ENCODE measurements at places on chromosomes 3 and 15.

DNA sequence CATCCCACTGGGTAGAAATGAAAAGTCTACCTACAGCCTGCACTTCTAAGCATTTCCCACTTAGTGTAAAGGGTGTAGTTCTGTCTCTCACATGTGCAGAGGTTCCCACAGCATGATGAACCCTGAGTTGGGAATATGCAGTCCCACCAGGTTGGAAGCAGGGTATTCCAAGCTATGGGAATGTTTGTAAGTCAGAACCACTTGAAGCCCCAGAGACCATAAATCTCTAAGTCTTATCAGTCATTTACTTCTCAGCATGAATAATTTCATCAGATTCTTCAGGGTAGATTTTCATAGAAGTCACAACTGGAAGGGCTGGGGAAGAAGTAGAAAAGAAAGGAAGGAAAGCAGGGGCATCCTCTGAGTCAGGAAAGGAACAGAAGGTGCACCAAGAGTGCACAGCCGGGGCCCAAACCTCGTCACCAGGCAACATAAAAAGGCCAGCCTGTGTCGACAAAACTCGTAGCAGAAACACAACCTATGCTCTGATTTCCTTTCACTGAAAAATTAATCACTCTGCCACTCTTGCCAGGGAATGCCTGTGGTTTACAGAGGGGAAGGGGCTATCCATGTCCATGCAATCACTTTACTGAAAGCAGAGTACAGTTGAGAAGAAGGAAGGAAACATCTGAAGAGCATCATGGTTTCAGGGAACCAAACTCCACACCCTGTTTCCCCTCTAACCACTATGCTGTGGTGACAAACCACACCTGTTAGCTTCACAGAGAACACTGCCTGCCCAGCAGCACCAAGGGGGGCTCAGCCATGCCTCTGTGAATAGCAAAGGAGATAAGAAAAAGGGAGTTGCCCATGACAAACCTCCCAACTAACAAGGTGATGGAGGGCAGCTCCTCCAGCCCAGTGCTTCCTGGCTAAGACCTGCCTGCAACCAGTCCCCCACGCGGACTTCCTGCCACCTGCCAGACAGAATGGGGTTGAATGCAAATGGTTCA lies 40.5 kb downstream of the SH3BP5 start:
- no peak for DNase-seq

DNA sequence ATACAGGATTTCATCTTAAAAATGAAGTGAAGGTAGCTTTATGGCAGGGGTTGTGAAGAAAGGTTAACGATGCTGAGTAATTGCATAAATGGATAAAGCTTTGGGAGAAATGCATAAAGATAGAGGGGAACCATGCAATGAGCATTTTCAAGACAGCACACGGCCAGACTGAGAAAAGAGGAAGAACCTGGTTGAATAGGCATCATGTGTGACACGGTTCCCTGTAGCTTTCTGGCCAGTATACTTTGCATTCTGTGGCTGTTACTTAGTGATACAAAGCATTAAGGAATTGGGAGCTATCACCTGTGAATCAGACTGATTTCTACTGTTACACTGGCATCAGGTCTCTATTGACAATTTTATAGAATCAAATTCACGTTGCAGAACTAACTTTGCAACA lies 33.3 kb downstream of the NR2C2 start:
- DNase-seq = no peak

- DNase-seq = no peak
Measured at GRCh38 chr3:14174483-14174882, 3.9 kb downstream of the XPC start.

- DNase-seq = no peak
Measured at GRCh38 chr3:194251461-194251860, 99.7 kb downstream of the CPN2 start.

DNA sequence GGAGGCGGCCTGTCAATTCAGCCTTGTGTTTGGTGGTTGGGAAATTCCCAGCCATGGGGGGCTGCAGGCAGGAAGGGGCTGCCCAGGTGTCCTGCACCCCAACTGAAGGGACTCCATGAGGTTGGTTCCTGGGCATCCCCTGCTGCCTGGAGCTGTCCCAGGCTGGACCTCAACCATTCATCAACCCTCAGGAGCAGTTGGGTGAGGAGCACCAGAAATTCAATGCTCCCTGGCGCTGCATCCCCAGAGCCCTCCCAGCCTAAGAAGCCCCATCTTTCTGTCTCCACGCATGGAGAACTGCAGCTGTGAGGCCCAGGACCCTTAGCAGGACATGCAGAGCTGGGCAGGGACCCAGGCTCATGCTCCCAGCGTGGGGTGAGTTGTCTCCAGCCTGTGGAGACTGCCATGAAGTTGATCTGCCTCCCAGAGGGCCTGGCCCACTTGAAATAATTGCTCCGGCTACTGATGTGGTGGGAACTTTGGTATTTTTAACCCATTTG lies 8.0 kb upstream of the SEMA3B start:
- no peak for DNase-seq

GRCh38 chr15:90912770-90913075 lies 9.6 kb downstream of the MAN2A2 start:
- no peak for DNase-seq

DNA sequence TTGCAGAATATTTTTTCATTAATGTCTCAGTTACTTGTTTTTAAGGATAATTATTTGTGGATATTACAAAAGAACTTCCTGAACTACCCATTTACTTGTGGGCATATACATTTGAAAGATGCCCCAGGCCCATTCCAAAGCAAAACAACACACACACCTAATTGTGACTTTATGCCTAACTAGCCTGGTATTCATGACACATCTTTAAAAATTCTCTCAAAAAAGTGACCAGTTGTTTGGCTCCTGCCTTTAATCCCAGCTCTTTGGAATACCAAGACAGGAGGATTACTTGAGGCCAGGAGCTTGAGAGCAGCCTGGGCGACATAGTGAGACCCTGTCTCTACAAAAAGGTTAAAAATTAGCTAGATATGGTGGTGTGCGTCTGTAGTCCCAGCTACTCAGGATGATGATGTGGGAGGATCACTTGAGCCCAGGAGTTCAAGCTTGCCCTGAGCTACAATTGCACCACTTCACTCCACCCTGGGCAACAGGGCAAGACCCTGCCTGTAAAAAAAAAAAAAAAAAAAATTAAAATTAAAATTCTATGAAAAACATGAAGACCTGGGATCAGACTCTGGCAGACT lies 51.7 kb upstream of the SLC4A7 start:
- no peak for DNase-seq

- DNase-seq = no peak
Measured at GRCh38 chr15:67585681-67586080, 43.2 kb downstream of the MAP2K5 start.

- no peak for DNase-seq
Measured at GRCh38 chr15:83582381-83582780, 71.5 kb upstream of the ADAMTSL3 start.

GRCh38 chr15:94443186-94443585 lies 211.8 kb downstream of the MCTP2 start:
- DNase-seq = no peak

- no peak for DNase-seq
Measured at GRCh38 chr15:70149667-70150404, 52.1 kb upstream of the TLE3 start.

GRCh38 chr15:88627463-88627862 lies 6.3 kb downstream of the AEN start:
- no peak for DNase-seq

- no peak for DNase-seq
Measured at GRCh38 chr3:18510947-18511346, 85.8 kb upstream of the SATB1 start.

- no peak for DNase-seq
Measured at GRCh38 chr15:62550106-62550505, 385.0 kb upstream of the C2CD4B start.

- no peak for DNase-seq
Measured at GRCh38 chr3:83632526-83632925, 1326.3 kb upstream of the CADM2 start.

GRCh38 chr3:164927728-164928127 lies 150.6 kb downstream of the SI start:
- no peak for DNase-seq

- no peak for DNase-seq
Measured at GRCh38 chr15:71800190-71800589, 10.2 kb upstream of the NR2E3 start.

- DNase-seq = no peak
Measured at GRCh38 chr3:22928216-22929110, 274.7 kb upstream of the UBE2E2 start.

DNA sequence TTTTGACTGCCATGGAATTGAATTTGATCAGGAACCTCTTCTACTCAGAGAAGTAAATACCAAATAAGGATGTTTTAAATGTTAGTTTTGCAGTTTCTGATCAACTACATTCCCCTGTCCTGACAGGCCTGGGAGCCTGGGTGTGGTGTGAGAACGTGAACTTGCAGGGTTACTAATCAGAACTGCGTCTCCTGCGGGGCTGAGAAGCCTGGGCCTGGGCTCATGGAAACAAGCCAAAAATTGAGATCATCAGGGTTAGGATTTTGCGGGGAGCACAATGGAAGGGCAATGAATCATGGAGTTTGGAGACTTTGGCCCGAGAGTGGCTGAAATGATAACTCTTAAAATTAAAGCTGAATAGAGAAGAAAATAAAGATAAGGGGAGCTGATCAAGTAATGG lies 47.8 kb upstream of the C3orf70 start:
- DNase-seq = no peak

DNA sequence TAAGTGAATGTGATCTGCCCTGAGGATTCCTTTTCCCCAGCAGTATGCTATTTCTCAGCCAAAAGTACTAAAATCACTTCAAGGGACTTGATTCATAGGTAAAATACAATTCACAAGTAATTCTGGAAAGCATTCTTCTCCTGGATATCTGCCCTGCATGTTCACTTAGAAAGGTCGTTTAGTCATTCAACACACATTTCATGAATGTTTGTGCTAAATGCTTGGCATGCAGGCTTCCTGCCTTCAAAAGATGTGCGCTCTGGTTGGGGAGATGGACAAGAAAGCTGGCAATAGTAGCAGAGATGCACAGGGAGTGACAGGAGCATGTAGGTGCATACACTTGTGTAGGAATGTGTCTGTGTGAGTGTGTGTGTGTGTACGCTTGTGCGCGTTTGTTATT lies 360.7 kb downstream of the PTPRG start:
- no peak for DNase-seq

DNA sequence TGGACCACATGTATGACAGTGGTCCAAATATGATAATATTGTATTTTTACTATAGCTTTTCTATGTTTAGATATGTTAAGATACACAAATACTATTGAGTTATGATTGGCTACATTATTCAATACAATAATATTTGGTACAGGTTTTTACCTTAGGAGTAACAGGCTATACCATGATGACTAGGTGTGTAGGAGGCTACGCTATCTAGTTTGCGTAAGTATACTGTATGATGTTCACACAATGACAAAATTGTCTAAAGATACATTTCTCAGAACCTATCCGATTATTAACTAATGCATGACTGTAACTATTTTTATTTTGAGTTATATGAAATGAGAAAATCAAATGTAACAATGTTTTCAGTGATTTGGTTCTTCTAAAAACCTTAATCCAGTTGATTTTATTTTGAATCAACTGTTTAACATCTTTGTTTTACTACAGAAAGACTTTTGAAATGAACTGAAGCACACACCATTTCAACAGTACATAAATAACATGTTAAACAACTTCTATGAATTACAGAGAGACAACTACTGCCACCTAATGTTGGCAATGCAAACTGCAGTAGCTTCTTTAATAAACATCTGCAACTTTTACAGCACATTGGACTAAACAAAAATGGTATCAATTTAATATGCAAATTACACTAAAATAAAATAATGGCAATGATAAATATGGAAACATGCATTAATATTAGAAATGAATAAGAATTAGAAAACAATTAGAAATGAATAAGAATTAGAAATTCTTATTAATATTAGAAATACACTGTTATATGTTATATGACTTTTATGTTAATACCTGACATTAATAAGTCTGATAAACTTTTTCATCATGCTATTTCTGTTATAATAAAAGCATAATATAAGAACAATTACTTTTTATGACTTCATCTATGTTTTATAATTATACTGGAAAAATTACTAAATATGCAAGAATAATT lies 255.7 kb downstream of the MBNL1 start:
- no peak for DNase-seq

- no peak for DNase-seq
Measured at GRCh38 chr15:65204931-65205660, 6.2 kb downstream of the CILP start.

DNA sequence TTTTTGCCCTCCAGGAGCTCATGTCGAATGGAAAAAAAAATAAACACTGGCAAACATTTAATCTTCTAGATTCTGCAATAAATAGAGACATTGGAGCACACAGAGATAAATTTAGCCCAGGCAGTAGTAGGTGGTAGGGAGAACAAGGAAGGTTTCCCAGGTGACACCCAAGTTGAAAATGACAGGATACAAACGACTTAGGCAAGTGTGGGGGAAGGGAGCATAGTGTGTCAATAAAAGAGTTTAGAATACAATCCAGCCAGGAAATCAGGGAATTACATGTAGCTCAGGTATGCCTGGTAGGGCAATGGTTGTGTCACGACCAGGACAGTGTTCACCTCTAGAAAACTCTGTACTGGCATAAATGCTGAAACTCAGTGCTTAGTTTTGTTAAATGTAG lies 364.6 kb upstream of the AGTR1 start:
- DNase-seq = no peak

GRCh38 chr3:21357241-21357640 lies 393.8 kb downstream of the ZNF385D start:
- DNase-seq = no peak

- DNase-seq = no peak
Measured at GRCh38 chr3:121665488-121665887, 4.8 kb upstream of the HCLS1 start.

GRCh38 chr3:146128939-146129338 lies 32.0 kb downstream of the PLOD2 start:
- no peak for DNase-seq

DNA sequence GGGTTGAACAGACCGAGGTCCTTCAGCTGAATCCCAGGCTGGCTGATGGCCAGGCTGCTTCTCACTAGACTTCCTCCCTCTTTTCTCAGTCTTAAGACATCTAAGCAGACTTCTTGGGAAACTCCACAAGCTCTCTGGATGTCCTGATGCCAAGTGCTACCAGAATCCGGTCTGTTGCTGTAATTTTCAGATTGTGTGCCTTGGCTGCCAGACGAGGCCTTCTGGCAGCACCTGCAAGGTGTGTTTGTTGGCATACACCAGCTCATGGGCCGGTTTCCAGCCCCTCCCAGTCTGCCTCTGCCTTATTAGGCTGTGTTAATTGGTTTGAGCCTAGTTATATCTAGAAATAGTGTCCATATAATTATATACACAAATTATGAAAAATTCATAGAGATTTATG lies 120.6 kb downstream of the TNIK start:
- no peak for DNase-seq

GRCh38 chr15:69609176-69609575 lies 156.6 kb downstream of the RPLP1 start:
- no peak for DNase-seq

GRCh38 chr3:28846971-28847478 lies 433.8 kb upstream of the RBMS3 start:
- DNase-seq = no peak

GRCh38 chr3:125431391-125431790 lies 56.3 kb upstream of the ZNF148 start:
- DNase-seq = no peak
